Activated CD4-positive, alpha-beta memory T cell treated with anti-CD3 and anti-CD28 coated beads, Interleukin-2, amount 10 ng/mL, durations not matched to agents 7 days and 5 days (primary cell): ENCODE measurements at places on chromosomes 4 and X.

DNA sequence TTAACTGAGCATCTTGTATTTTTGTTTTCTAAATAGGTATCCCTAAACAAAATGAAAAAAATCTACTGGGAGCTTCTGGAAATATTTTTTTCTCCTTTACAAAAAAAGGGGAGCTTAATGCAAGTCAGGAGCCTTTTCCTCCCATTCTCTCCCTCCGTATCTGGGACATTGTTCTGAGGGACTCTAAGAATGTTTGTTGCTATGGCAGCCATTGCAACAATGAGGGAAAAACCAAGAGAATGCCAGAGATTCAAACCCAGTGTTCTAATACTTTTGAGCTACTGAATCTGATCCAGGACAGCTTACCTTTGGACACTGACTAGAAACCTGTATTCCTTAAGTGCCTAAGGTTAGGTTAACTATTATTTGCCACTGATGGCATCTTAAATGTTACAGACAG lies 485.7 kb upstream of the HS3ST1 start:
- H3K27ac ChIP-seq: no peak overlapping the region
- no peak for DNase-seq
- no peaks in the 10 kb centered on the region for H3K4me1 ChIP-seq
- no peaks in the 10 kb centered on the region for H3K27me3 ChIP-seq

GRCh38 chr4:27316176-27316575 lies 455.5 kb downstream of the STIM2 start:
- no peaks in the 10 kb centered on the region for H3K27me3 ChIP-seq
- no peak overlapping the region for H3K27ac ChIP-seq
- H3K36me3 ChIP-seq: no peaks in the 10 kb centered on the region
- H3K4me3 ChIP-seq: no peak overlapping the region
- DNase-seq: no peak

DNA sequence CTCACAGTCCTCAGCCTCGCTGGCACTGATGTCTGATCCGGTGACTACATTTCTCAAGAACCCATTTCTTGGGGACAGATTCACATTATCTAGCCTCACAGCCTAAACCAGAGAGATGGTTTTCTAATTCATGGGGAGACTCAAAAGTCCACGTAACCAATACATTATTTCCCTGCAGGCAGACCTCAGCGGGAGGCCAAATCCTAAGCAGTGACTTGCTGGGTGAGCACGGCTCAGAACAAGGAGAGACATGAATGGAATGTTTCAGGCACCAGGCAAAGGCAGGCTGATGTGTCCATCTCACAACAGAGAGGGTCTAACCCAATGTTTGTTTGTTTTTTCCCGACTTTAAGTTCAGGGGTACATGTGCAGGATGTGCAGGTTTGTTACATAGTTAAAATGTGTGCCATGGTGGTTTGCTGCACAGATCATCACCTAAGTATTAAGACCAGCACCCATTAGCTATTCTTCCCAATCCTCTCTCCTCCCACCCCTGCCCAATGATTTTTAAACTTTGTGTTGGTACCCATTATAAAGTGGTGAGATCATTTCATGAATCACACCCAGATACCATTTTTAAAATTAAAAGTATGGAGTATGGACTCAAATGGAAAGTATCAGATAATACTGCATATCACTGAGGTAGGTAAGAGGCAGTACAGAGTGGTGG lies 53.3 kb downstream of the SCD5 start:
- H3K4me1 ChIP-seq: no peaks in the 10 kb centered on the region
- H3K27ac ChIP-seq: no peak overlapping the region
- no peak for DNase-seq

DNA sequence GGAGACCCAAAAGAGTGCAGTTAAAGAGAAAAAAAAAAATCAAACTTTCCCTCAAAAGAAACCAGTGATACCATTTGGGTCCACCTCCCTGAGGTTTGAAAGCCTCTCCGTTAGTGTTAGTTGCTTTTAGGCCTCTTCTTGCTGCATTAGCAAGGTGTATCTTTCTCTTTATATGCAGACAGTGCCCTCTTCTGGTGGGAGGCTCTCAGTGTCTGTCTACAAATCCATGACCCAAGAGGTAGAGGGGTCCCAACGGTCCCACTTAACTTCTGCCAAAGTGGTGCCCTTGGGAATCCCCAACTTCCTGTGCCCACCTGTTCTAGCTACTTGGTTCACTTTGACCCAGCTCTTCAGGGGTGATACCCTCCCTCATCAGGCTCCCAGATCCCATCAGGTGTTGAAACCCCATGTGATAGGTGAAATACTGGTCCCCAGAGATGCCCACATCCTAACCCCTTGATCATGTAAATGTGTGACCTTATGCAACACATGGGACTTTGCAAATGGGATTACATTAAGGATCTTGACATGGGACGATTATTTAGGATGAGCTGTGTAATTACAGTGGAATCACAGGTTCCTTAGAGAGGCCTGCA lies 63.7 kb upstream of the CD99 start:
- peak; percentile 63 for DNase-seq
- H3K4me1 ChIP-seq: peaks cover 52% of the 10 kb centered on the region
- no peaks in the 10 kb centered on the region for H3K27me3 ChIP-seq
- peak overlapping the region; percentile 45 for H3K27ac ChIP-seq
- peaks cover 94% of the 10 kb centered on the region for H3K36me3 ChIP-seq

GRCh38 chr4:144347121-144347520 lies 206.6 kb upstream of the GYPA start:
- H3K4me1 ChIP-seq: no peaks in the 10 kb centered on the region
- no peak overlapping the region for H3K27ac ChIP-seq
- H3K4me3 ChIP-seq: no peak overlapping the region
- H3K36me3 ChIP-seq: no peaks in the 10 kb centered on the region
- H3K27me3 ChIP-seq: no peaks in the 10 kb centered on the region

GRCh38 chr4:42871261-42871660 lies 21.3 kb upstream of the GRXCR1 start:
- no peak for DNase-seq
- H3K4me3 ChIP-seq: no peak overlapping the region
- H3K27me3 ChIP-seq: peaks cover 13% of the 10 kb centered on the region
- no peaks in the 10 kb centered on the region for H3K36me3 ChIP-seq
- H3K4me1 ChIP-seq: no peaks in the 10 kb centered on the region

- H3K4me1 ChIP-seq: no peaks in the 10 kb centered on the region
- DNase-seq: no peak
- no peaks in the 10 kb centered on the region for H3K27me3 ChIP-seq
- H3K27ac ChIP-seq: no peak overlapping the region
- H3K36me3 ChIP-seq: no peaks in the 10 kb centered on the region
- H3K4me3 ChIP-seq: no peak overlapping the region
These were observed 153.7 kb downstream of the VEGFC start for GRCh38 chr4:176638992-176639391.

- no peaks in the 10 kb centered on the region for H3K36me3 ChIP-seq
- DNase-seq: no peak
- peak overlapping the region; percentile 80 for H3K4me3 ChIP-seq
- H3K27ac ChIP-seq: peak overlapping the region; percentile 31
- peaks cover 22% of the 10 kb centered on the region for H3K4me1 ChIP-seq
These were observed 15.4 kb downstream of the UTP3 start for GRCh38 chr4:70703619-70704214.

DNA sequence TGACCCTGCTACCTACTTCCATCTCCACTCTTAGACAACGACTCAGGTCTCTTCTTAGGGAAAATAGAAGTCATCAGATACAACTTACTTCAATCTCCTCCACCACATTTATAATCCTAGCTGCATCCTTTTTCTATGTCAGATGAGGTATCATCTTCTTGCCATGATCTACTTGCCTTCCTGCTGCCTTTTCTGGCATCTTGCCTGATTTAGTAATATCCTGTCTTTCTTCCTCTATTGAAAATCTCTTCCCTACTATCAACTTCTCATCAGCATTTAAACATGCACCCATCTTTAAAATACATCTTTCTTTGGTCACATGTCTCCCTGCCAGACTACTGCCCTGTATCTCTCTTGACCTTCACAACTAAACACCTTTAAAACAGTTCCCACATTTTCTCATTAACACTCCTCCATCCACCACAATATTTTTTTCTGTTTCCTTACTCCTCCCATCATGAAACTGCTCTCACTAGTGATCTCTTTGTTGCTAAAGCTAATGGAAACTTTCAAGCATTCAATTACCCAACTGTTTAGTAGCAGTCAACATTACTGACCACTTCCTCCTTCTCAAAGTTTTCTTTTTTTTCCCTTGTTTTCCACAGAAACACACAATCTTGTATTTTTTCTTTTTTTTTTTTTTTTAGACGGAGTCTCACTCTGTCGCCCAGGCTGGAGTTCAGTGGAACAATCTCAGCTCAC lies 100.8 kb upstream of the CXorf66 start:
- no peaks in the 10 kb centered on the region for H3K27me3 ChIP-seq
- DNase-seq: no peak
- H3K36me3 ChIP-seq: no peaks in the 10 kb centered on the region
- no peaks in the 10 kb centered on the region for H3K4me1 ChIP-seq
- no peak overlapping the region for H3K4me3 ChIP-seq

DNA sequence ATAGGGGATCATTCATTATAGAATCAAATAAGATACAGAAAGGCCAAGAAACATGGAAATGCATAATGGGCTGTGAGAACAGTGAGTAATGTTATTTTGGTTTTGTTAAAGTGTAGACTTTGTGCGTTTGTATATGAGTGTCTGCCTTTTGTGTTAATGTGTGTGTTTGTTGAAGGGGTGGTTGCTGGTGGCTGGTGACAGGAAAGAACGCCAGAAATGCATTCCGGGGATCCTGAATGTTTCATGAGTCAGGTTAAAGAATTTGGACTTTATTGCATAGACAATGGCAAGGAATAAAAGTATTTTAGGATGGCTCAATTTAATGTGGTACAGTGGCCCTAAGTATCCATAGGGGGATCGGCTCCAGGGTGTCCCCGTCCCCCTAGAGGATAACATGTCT lies 1228.9 kb downstream of the PCDH7 start:
- H3K36me3 ChIP-seq: no peaks in the 10 kb centered on the region
- H3K4me1 ChIP-seq: no peaks in the 10 kb centered on the region
- H3K27ac ChIP-seq: no peak overlapping the region
- DNase-seq: no peak

- H3K4me1 ChIP-seq: no peaks in the 10 kb centered on the region
- no peak overlapping the region for H3K4me3 ChIP-seq
These were observed 96.2 kb upstream of the CCSER1 start for GRCh38 chr4:90030953-90031352.

DNA sequence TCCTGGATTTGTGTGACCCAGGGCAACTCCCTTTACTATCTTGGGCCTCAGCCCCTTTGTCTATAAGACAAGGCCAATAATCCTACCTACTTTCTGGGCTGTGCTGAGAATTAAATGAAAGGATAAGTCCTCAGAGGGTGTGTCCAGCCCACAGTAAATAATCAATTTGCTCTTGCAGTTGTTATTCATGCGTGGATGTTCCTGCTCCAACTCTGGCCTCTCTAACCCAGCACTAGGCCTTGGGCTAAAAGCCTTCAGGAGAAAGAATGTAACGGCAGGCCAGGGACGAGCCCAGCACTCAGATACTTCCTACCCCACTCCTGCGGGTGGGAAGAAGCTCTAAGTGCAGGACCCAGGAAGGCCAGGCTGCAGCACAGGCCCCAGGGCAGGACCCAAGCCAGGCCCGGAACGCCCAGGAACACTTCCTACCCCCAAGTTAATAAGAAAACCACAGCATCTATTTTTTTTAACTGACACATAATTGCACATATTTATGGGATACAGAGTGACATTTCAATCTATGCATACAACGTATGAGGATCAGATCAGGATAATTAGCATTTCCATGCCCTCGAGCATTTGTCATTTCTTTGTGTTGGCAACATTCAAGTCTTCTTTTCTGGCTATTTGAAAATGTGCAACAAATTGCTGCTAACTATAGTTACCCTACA lies 179.6 kb upstream of the RBPJ start:
- DNase-seq: no peak
- no peak overlapping the region for H3K4me3 ChIP-seq
- H3K36me3 ChIP-seq: peaks cover 49% of the 10 kb centered on the region
- H3K27ac ChIP-seq: peak overlapping the region; percentile 65
- peaks cover 67% of the 10 kb centered on the region for H3K4me1 ChIP-seq
- H3K27me3 ChIP-seq: no peaks in the 10 kb centered on the region
